ENCODE measurements at places on chromosomes 11 and 22.

DNA sequence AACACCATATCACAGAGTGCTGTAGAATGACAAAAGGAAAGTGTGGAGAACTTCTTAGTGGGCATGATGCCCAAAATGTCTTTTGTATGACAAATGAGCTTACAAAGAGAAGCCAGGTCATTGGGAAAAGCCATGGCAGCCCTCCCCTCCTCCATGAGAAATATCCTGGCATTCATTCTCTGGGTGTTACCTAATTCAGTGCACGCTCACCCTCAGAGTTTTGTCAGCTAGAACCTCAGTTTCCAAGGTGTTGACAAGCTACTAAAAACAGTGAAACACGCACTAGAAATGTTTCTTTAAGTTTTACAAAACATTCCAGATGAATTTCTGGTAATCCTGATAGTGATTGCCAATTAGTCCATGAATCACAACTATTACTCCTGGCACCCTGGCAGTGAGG lies 105.4 kb upstream of the FSHB start:
- DNase-seq, result peak; percentile 21

DNA sequence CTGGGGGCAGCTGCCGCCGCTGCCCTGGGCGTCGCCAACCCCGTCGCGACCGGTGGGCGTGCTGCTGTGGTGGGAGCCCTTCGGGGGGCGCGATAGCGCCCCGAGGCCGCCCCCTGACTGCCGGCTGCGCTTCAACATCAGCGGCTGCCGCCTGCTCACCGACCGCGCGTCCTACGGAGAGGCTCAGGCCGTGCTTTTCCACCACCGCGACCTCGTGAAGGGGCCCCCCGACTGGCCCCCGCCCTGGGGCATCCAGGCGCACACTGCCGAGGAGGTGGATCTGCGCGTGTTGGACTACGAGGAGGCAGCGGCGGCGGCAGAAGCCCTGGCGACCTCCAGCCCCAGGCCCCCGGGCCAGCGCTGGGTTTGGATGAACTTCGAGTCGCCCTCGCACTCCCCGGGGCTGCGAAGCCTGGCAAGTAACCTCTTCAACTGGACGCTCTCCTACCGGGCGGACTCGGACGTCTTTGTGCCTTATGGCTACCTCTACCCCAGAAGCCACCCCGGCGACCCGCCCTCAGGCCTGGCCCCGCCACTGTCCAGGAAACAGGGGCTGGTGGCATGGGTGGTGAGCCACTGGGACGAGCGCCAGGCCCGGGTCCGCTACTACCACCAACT lies 1.0 kb downstream of the FUT4 start:
- DNase-seq, result no peak

DNA sequence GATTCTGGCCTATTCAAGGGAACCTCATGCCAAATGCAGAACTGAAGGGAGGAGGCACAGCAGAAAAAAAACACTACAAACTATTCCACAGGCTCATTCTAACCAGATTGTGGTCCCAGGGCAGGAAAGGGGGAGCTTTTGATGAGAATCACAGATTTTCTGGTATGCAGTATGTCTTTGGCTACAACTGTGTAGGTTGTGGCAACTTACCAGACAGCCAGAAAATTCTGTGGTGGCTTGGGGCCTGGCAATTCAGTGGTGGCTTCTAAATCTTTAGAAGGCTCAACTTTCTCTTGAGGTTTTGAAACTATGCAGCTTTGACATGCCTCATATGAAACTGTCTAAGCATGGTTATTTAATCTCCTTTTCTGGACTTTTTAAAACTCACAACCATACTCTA lies 850.8 kb upstream of the CCDC90B start:
- DNase-seq, result peak; percentile 12

DNA sequence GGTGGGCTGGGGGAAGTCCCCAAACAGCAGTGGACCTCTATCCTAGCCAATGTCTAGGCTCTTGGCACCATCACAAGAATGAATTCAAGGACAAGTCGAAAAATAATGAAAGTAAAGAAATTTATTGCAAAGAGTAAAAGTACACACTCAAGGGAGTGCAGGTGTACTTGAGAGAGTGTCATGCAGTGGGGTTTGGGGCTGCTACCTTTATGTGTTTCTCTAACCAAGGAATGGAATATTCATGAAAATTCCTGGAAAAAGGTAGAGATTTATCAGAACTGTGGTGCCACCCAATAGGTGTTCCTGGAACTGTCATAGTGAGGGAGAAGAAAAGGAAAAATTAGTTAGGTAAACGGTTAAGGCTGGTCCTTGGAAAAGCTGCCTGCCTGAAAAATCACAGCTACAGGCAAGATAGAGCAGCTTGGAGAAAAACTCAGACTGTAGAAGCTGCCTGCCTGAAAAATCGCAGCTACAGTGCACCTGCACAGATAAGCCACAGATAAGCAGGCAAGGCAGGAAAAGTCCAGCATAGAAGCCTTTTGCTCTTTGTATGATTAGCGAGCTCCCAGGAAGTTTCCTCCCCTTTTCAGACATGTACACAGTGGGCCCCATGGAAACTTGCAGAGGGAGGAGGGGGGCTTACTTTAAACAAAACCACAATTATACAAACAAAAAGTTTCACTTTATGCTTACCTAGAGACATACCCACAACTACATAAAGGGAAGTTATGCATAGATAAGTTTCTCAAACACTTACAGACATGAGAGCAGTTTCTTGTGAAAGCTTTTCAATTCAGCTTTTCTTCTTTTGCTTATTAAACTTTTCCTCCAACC lies 71.4 kb upstream of the B3GNT6 start:
- DNase-seq, result no peak

DNA sequence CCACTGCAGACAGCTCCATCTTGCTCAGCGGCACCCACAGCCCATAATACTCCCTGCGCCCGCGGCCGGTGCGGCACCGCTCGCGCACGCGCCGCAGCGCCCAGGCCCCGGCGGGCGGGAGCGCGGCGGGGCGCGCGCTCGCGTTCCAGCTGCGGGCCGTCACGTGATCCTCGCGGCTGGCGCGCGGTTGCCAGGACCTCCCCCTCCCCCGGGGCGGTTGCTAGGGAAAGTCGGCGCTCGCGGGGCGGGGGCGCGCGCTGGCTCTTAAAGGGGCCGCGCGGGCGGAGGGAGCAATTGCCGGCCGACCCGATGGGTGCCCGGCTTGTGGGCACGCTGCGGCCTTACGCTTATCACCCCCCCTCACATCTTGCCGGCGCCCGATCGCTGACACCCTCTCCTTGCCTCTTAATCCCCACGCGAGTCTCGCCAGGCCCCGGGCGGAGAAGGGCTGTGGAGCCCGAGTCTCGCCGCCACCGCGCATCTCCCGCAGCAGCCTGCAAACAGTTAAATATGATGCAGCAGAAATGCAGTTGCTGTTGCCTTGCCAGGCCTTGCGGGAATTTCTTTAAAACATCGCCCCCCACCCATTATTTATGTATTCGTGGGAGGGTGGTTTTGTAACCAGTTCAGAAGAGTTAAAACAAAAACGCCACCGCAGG lies at the start of gene CBX6:
Gene CBX6, minus strand, starts transcription at position 45 of the 659 bp plus-strand sequence. Its CDS starts 26 bp downstream, at position 19.
- DNase-seq, result peak; percentile 89

DNA sequence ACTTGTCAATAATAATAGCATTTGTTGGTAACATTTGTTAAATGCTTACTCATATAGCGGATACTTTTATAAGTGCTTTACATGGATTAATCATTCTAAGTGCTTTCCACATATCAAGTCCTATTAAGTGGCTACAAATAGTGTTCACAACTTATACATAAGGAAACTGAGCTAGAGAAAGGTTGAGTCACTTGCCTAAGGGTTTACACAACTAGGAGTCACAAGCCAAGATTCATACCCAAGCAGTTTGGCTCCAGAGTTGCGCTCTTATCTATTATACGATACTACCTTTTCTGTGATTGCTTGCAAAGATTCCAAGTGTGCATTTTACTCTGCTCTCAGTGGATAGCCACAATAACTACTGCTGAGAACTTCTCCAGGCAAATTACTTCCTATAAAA lies 215.9 kb upstream of the CCDC90B start:
- DNase-seq, result peak; percentile 2

GRCh38 chr22:48496226-48496845 lies 1331.3 kb downstream of the BRD1 start:
- no peak for DNase-seq
